ENCODE measurements at places on chromosomes 3 and 15. TPM values are rescaled to one million over a fixed set of nuclear protein-coding genes. Genes with fewer than 3 reads are reported as not detected.

UPK1B gene
- not detected for total RNA-seq

CSK gene
- 57.2 TPM for total RNA-seq

DNAH1 gene
- total RNA-seq = 1.2 TPM

DNA sequence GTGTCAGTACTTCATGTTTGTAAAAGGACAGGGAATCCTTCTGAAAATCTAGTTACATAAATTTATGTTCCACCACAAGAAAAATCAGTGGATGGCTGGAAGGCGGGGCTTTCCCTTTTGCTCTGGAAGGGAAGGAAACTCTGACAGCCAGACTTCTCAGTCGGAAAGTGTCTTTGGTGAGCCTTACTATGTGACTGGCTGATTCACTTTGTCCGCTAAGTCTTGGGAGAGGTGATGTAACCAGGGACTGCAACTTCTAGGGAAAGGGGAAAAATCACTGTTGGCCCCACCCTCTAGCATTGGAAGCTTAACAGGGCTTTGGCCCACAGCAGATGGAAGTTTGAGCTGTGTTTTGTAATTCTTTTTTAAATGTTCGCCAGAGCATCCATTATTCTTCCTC is 281.4 kb upstream of the CTDSPL start:
- no peak for DNase-seq

DNA sequence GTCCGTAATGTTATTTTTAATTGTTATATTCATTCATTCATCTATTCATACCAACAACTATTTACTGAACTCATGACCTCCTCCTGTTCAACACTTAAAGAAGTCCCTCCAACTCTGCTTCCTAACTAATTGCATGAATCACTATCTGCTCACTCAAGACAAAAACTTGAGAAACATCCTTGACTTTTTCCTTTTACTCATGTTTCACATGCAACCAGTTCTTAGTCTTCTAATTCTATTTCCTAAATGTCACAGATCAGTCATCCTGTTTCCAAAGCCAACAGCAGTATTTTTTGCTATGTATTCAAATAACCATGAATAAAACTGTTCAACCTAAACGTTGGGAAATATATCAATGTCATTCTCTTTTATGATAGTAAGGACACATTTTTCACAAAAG is 124.6 kb upstream of the GBE1 start:
- no peak for DNase-seq
